ENCODE measurements at places on chromosomes 7 and 10. TPM values are rescaled to one million over a fixed set of nuclear protein-coding genes. Genes with fewer than 3 reads are reported as not detected.

DNA sequence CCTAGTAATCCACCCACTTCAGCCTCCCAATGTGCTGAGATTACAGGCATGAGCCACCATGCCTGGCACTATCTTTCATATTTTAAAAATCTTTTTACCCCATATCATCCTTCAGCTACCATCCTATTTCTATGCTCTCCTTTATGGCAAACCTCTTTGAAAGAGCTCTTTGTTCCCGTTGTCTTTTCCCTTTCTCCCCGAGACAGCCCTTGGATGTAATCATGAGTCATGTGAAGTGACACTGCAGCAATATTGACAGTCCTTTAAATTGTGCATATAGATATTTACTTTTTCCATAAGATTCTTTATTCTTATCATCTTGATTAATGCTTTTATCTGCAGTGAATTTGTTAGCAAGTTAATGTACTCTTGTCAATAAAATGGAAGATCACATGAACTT lies 286.6 kb downstream of the ANKRD7 start:
- no peak for DNase-seq

GRCh38 chr10:43479275-43479674 lies 42.4 kb downstream of the ZNF487 start:
- no peak for DNase-seq

GRCh38 chr10:61628151-61628874 lies 34.4 kb upstream of the CABCOCO1 start:
- no peak for DNase-seq

The ATG9B gene
- not detected for total RNA-seq
